Testis (tissue), 5 donors: ENCODE measurements at places on chromosomes 11 and 22.

GRCh38 chr11:111776398-111777093 is 10.4 kb upstream of the PPP2R1B start:
- DNase-seq = no peak

DNA sequence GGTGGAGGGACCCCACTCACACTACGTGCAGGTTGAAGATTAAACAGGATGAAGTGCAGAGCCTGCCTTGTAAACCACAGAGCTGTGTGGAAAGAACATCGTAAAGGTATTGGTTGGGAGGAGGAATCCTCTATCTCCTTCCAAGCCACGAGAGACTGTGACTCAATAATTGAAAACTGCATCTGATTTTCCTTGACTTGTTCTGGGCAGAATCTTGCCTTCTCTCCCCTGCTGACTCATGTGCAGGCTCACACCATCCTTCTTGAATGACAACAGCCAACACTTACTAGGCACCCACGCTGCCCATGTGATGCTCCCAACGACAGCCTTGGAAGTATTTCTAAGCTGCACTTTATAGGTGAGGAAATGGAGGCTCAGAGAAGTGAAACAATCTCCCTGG is 563.0 kb downstream of the MIAT start:
- DNase-seq = no peak

GRCh38 chr11:120881596-120881995 is 142.3 kb upstream of the TBCEL start:
- DNase-seq = no peak

DNA sequence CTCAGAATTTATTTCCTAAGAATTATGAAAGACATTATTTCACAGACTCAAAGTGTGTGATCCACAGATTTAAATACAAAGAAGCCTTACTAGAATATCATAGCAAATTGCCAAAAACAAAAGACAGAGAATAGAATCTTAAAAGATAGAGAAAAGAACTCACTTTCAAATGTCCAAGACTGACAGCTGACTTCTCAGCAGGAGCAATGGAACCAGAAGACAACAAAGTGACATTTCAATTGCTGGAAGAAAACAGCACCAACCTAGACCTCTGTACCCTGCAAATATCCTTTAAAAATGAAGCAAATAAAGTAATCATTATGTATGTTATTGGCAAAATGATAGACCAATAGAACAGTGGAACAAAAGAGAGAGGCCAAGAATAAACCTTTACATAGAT is 109.2 kb downstream of the TTC17 start:
- no peak for DNase-seq

GRCh38 chr11:19949606-19950005 is 210.7 kb downstream of the DBX1 start:
- DNase-seq = no peak

- DNase-seq = no peak
Observed at GRCh38 chr22:17631076-17631565, 2.6 kb upstream of the ATP6V1E1 start.

GRCh38 chr11:36313750-36314433 is 17.8 kb downstream of the PRR5L start:
- DNase-seq = no peak

DNA sequence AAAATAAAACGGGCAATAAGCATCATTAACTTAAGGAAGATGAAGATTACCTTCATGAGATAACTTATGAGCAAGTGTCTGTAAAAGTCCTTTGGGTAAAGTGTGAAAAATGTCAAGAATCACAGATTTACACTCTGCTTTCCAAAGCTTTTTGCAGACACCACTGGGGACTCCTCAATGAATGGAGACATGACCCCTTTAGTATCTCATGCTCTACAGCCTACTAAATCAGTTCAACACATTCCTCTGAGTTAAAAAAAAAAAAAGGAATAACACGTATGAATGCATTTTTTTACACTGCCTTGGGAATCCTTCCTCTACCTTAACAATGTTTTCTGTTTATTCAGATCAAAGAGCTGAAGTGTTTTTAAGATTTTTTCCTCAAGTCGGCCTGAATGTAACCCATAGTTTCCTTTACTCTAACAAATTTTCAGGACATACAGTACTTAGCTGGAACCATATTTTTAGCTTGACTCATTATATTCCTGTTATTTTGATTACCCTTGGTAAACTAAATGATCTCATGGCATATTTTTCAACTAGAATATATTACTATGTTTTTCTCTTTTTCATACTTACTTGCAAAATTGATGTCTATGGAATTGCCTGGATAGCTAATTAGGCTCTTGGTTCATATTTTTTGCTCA is 25.9 kb upstream of the RAB30 start:
- DNase-seq = no peak

DNA sequence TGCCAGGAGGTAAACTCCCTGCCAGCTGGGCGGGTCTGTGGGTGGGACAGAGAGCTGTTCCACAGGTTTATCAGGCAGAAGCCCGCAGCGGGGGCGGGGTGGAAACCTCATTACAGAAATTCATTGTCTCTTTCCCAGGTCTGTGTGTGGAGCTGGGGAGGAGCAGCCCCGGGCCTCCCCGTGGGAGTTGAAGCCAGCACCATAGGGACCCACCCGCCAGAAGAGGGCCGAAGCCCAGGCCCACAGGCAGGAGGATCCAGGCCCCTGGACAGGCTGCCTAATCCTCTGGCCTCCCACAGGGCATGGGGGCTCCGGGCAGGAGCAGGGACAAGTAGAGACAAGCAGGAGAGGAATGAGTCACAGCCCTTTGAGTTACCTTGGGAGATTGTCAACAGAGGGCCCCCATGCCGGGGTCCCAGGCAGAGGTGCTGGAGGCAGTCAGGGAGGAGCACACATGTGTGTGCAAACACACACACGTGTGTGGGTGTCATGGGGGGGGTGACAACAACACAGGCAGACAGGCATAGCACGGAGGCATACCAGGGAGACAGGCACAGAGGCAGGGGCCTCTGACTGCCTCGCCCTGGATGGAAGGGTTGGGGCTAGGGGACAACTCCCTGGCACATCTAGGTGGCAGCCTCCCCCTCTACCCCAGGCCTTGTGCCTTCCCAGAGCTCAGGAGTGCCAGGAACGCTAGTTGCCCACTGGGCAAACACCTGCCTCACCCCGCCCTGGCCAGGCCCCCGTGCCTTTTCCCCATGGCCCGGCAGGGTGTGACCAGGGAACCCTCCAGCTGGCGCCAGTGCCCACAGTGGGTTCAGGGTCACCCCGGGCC is 1.4 kb downstream of the CDC42BPG start:
- no peak for DNase-seq

GRCh38 chr11:64656862-64657261 is 65.8 kb downstream of the SLC22A12 start:
- DNase-seq = no peak

DNA sequence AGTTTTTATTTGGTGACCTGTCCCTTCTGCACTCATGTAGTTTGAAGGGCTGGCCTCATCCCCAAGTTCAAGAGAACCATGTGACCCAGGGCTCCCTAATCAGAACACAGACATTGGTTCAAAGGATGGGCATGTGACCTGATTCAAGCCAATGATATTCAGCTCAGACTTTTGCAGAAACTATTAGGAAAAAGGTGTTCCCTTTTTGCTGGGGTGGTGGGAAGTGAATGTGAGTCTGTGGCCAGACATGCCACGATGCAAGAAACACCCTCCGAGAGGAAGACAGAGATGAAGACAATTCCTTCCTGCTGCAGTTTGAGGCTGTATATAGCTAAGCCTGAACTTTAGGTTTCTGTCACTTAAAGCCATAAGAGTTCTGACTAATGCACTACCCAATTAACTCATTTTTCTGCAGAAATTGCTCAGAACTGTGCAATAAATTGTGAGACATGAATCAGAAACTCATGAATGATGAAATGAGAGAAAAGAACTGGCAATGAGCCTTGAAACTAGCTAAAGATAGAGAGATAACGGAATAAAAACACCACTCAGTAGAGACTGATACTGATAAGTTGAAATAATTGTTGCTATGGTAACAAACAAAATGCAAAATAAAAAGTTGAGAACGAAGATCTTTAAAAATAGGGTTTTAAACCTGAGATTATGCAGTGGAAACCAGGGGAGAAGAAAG is 9.2 kb upstream of the MAPK1 start:
- no peak for DNase-seq

DNA sequence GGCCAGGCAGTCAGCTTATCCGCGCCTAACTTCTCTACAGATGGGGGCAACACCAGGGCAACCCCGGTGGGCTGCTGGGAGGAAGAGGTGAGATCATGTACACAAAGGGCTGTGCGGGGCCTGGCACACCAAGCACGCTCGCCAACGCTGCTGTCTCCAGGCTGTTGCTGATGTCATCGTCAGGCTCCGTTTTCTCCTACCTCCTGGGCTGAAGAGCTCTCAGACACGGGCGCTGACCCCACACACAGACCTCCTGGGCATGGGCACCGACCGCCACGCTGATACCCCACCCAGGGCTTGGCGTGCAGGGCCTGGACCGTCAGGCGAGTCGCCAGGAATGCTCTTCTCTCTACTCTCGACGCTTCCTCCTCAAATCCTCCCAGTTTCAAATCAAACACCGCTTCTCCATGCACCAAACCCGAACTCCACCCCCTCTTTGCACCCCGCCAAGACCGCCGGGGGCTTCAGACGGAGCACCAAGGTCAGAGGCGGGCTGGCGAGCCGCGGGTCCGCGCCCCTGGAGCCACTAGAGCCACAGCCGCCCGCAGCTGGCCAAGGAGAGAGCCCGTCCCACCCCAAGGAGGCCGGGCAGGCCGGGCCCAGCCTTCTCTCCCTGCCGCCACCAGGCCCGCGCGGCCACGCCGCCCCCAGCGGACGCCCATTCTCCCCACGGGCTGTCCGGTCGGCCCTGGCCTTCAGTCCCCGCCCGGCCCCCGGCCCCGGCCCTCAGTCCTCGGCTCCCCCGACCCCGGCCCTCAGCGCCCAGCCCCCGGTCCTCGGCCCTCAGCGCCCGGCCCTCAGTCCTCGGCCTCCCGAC is 772 bp downstream of the SBF1 start:
- peak; percentile 57 for DNase-seq

- no peak for DNase-seq
Observed at GRCh38 chr11:131790586-131790985, 420.2 kb downstream of the NTM start.

- peak; percentile 41 for DNase-seq
Observed at GRCh38 chr11:12540913-12541582, 133.2 kb upstream of the TEAD1 start.

DNA sequence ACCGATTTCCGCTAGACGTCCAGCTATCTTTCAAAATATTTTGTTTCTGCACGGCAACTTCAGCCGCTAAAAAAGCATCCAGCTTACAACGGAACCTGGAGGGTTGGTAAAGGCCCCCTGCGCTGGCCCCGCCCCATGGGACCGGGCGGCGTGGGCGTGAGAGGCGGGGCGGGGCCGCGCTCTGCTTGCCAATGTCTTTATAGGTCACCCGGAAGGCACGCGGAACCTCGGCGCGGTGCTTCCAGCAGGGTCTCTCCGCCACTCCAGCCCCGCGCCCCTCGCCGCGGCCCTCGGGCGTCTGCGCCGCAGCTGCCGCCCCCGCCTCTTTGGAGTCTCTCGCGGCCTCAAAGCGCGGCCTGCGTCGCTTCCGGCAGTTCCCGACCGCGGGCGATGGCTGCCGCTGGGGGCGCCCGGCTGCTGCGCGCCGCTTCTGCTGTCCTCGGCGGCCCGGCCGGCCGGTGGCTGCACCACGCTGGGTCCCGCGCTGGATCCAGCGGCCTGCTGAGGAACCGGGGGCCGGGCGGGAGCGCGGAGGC is at the start of gene FDX1:
TSS of gene FDX1 (plus strand) at position 218 of the 536 bp plus-strand sequence. CDS start at position 391, 173 bp downstream.
- DNase-seq = peak; percentile 90

- DNase-seq = no peak
Observed at GRCh38 chr11:23090659-23091058, 230.4 kb upstream of the CCDC179 start.

DNA sequence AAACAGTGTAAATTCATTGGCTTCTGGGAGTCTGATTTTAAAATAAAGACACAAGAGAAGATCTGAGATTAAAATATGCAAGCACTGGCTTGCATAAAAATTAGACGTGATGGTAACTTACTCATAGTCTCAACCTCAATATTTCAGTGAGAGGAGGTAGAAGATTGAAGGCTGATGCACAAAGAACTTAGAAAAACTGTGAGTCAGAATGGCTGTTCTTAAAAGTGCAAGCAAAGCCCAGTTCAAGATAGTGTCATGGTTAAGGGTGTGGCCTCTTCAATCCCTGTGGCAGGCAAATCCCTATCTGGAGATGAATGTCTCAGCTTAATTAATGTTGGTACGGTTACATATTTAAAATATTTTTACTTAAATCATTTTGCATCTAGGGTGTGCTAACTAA is 33.6 kb upstream of the FIBIN start:
- no peak for DNase-seq

- no peak for DNase-seq
Observed at GRCh38 chr11:33476945-33477606, 219.9 kb downstream of the HIPK3 start.
